ENCODE measurements at places on chromosomes 5 and 9.

GRCh38 chr9:73411494-73411893 is 259.8 kb downstream of the ANXA1 start:
- no peak for DNase-seq

DNA sequence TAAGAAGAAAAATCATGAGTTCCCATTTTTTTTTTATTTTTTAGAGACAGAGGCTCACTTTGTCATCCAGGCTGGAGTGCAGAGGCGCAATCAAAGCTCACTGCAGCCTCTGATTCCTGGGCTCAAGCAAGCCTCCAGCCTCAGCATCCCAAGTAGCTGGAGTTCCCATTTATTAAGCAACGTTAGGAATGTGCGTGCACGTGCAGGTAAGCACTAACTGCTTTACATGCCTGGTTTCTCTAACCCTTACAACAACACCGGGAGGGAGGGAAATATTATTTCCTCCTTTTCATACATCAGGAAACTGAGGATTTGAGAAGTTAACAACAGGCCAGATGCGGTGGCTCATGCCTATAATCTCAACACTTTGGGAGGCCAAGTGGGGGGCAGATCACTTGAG is 16.3 kb upstream of the CDC23 start:
- no peak for DNase-seq

- no peak for DNase-seq
Observed at GRCh38 chr5:37915097-37915736, 75.4 kb upstream of the GDNF start.

GRCh38 chr9:136297016-136297691 is 6.7 kb downstream of the CCDC187 start:
- no peak for DNase-seq

DNA sequence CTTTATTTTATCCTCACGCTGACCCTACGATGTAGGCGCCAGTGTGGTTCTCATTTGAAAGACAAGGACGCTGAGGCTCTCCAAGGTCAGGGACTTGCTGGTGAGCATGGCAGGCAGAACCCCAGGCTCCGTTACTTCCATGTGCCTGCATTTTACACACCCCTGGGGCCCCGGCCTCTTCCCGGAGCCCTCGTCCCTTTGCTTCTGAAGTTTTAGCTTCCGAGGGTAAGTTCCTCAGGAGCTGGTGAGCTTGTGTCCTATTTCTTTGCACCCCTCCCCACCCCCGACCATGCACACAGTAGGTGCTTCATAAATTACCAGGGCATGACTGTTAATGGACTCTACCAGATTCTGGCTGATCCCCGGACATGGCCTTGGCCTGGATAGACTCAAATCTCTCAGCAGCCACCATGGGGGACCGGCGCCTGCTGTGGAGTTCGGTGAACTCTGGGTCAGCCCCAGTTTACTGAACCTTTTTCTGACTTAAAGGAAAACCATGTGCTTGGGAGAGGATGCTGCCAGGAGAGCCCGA is 59.3 kb upstream of the RNU6ATAC start:
- no peak for DNase-seq

- no peak for DNase-seq
Observed at GRCh38 chr5:128673970-128674369, 135.9 kb upstream of the FBN2 start.

DNA sequence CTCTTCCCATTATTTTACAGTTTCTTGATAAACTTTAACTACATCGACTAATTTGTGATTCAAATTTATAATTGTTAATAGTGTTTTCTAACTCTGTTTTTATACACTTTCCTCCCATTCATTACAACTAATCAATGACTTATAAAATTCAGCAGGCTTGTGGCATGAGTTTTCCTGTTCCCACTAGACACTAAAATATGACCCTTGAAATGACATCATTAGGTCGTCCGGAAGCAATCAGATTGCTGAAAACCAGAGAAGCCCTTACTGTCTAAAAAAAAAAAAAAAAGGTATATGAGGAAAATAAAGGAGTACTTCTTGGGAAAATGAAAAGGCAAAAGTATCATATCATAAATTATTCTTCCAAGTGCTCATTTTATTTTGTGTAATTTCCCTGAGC is 553.7 kb downstream of the ZNF608 start:
- DNase-seq: no peak

DNA sequence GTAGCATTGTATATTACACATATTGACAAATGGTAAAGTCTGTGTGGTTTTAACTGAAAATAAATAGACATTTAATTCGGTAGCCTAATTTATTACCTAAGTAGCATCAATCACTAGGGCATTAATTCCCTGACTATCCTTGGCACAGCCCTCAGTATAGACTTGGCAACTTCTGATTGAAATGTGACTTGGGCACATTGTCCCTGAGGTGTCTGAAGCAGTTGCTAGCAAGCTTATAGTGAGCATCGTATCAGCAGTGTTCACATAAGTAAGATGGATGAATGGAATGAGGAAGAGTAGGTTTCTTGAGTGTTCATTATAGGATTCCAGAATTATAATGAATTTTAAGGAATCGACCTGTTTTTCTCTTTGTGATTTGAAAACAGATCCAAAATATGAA is 16.1 kb downstream of the LURAP1L start:
- DNase-seq: no peak

DNA sequence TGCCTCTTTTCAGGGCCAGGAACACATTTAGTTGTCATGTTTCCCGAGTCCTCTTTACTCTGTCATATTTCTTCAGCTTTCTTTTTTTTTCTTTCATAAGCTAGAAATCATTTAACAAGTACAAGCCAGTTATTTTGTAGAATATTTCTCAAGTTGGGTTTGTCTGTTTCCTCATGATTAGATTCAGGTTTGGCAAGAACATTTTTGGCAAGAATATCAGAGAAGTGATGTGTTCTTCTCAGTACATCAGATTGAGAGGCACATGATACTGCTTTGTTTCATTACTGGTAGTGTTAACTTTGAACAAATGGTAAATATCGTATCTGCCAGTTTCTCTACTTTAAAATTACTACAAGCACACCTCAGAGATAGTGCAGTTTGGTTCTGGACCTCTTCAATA is 45.1 kb downstream of the PCSK5 start:
- DNase-seq: no peak

- DNase-seq: no peak
Observed at GRCh38 chr9:17936365-17936764, 357.5 kb downstream of the SH3GL2 start.

DNA sequence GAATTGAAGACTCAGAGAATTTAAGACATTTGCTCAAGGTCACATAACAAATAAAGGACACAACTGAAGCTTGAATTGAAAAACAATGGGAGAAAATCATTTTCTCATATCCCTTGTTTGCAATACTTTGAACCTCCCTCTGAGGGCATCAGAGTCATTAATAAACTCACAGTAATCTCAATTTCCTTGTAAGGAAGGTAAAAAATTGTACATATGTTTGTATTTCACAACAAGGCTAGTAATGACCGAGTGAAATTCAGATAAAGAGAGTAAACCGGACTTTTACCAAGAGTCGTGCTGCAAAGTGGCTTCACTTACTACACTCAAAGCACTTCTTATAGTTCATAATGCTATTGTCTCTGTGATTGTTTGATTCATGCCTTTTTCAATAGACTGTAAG is 665.0 kb downstream of the NR2F1-AS1 start:
- DNase-seq: no peak

DNA sequence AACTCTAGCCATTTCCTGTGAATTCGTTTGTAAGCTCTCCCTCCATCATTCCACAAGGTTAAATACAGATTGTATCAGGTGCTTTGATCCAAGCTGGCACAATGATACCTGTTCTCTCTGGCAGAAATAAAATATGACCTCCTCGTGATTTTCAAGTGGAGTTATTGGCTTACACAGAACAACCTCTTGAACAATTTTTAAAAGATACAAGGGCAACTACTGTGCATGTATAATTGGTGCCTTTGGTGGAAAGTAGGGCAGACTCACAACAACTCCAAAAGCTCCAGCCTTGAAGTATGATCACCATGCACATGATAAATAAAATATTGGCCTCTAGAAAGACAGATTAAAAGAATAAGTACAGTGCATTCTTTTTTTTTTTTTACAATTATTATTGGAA is 106.0 kb downstream of the SEMA6A start:
- DNase-seq: no peak

GRCh38 chr5:154653764-154654485 is 101.3 kb upstream of the LARP1 start:
- DNase-seq: no peak

DNA sequence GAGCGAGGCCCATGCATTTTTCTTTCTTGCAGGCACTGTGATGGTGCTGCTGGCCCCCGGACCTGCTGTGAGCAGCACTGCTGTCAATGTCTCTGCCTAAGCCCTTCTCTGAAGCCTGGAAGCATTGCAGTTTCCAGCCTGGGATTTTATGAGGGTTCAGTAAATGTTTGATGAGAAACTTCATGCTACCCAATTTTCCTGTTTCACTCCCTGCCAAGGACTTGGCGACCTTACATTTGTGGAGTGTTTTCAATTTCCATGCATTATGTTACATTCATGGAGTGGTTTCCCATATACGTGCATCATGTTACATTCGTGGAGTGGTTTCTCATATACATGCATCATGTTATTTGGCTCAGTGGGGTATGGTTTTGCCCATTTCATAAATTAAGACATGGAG is 90.7 kb upstream of the PTCH1 start:
- no peak for DNase-seq

DNA sequence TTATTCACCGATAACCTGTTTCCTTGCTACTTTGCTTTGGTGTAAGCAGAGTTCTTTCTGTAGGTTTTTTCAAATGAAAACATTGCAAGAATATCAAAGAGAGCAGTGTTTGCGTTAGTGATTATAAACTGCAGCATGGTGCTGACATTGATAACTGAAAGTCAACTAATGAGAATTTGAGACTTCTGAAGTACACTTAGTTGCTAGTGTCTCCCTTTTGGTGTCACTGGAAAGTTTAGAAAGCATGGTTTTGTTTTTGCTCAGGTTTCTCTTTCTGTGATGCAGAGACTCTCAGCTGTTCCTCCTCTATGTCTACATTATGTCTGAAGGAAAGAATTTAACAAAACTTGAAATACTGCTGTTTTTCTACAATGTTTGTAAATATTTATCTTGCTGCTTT is 80.2 kb upstream of the ZNF169 start:
- no peak for DNase-seq

DNA sequence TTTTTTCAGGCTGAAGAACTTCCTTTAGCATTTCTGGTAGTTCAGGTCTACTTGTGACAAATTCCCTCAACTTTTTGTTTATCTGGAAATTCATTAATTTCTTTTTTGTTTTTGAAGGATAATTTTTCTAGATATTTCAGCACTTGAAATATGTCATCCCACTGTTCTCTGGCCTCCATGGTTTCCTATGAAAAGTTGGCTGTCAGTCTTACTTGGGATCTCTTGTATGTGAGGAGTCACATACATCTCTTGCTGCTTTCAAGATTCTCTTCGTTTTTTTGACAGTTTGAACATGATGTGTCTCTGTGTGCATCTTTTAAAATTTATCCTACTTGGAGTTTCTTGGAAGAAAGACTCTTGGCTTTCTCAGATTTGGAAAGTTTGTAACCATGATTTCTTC is 79.5 kb downstream of the RIC1 start:
- DNase-seq: no peak

DNA sequence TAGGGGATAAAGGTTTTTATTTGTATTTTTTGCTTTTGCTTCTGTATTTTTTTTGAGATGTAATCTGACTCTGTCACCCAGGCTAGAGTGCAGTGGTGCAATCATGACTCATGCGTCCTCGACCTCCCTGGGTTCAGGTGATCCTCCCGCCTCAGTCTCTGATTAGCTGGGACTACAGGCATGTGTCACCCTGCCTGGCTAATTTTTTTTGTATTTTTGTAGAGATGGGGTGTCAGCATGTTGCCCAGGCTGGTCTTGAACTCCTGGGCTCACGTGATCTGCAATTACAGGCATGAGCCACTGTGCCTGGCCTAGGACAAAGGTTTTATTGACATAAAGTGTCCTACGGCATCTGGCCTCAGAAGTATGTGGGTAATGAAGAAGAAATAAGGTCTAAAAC is 297.1 kb upstream of the C9orf72 start:
- no peak for DNase-seq

DNA sequence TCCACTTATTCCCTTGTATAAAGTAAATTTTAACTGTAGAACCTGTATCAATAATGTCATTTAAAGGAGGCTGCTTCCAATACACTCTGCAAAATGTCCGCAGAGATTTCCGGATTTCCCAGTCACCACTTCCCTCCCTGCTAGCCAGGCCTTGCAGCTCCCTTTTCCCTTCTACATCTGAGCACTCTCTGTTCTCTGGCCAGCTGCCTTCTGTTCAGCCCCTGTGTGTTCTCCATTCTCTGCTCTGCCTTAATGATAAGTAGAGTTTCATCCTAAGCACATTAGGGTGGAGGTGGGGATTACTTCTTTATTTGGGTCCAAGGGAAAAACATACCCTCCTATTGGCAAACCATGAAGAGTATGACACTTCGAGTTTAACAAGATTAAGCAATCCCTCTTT is 719.6 kb upstream of the WWC1 start:
- DNase-seq: no peak

- no peak for DNase-seq
Observed at GRCh38 chr5:32042551-32042961, 131.6 kb downstream of the GOLPH3 start.

GRCh38 chr5:53180991-53181390 is 71.4 kb upstream of the MOCS2 start:
- no peak for DNase-seq

DNA sequence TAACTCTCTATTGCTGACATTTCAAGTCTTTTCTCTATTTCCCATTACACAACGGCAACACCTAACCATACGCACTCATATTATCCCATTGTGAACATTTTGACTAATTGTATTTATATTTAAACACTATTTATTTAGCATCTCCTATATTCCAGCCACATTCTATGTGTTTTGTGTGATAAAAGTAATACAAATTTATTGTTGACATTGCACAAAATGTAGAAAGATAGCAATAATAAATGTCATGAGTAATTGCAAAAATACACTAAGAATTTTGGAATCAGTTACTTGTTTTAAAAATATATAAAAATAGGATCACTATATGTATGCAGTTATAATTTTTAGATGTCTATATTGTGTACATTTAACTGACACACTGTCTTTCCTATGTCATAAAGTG is 413.0 kb upstream of the PTPRD start:
- DNase-seq: no peak

DNA sequence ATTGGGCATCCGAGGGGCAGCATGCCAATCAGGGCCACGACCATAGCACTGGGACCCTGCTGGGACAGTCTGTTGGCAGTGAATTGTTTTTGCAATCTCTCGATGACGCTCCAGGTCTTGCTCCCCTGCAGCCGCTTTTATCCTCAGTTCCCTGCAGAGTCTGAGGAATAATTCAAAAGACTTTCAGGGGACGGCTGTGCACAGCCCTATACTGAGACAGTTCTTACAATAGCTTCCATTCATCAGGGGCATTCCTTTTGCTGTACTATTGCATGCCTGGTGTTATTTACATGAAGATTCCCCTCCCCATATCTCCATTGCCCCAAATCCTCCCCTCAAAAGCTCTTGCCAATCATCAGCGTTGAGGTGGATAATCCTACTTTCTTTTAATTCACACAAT is 163.3 kb upstream of the WWC1 start:
- no peak for DNase-seq

- DNase-seq: no peak
Observed at GRCh38 chr5:109900461-109900860, 210.7 kb downstream of the MAN2A1 start.
